ENCODE measurements at places on chromosomes 5 and 9. TPM values are rescaled to one million over a fixed set of nuclear protein-coding genes. Genes with fewer than 3 reads are reported as not detected.

PCDHA10 gene
- total RNA-seq: 0.03 TPM

DNA sequence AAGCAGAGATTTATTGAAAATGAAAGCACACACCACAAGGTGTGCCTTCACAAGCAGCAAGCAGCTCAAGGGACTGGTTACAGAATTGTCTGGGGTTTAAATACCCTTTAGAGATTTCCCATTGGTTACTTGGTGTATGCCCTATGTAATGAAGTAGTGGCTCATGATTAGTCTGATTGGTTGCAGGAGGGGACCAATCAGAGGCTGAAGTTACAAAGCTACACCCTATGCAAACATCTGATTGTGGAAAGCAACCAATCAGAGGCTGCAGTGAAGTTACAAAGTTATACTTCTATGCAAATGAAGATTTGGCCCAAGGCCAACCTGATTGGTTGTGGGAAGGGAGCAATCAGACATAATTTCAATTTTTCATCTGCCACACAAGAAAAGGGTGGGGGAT, 119.9 kb downstream of the C9orf152 start:
- peak; percentile 21 for DNase-seq

GRCh38 chr5:107380654-107381053, 290.1 kb downstream of the EFNA5 start:
- no peak for DNase-seq

GRCh38 chr9:113898596-113898995, 22.5 kb downstream of the ZNF618 start:
- DNase-seq: peak; percentile 44

- no peak for DNase-seq
Observed at GRCh38 chr5:27734838-27735237, 696.5 kb upstream of the CDH9 start.

CTXN3 gene
- not detected for total RNA-seq

- DNase-seq: no peak
Observed at GRCh38 chr5:174520420-174521396, 203.7 kb upstream of the MSX2 start.
